ENCODE measurements at places on chromosomes 7 and 10. TPM values are rescaled to one million over a fixed set of nuclear protein-coding genes. Genes with fewer than 3 reads are reported as not detected.

DNA sequence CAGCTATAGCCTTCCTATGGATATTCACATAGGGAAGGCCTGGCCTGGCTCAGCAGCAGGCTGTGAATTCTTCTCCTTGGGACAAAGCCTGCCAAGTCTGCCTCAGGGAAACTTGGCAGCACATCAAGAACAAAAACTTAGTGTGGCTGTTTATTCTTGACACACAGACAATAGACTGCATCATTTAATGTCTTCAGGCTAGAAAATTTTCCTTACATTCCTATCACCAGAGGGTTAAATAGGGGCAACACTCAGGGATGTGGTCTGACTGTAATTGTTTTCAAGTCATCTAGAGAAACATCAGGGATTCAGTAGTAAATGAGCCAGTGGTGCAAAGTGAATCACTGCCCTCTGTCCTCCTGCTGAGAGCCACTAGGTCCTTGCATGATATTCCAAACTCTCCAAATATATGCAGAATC lies 137.3 kb downstream of the SEMA3C start:
- peak; percentile 67 for DNase-seq

- no peak for DNase-seq
These were observed 14.2 kb downstream of the SNX8 start for GRCh38 chr7:2299870-2300512.

GRCh38 chr10:129900825-129901224 lies 63.2 kb downstream of the EBF3 start:
- DNase-seq = no peak

RET gene
- total RNA-seq = 3.2 TPM

HTR7 gene
- total RNA-seq = not detected

TET1 gene
- total RNA-seq = 14.1 TPM

ANKRD22 gene
- 7.6 TPM for total RNA-seq

FOXI2 gene
- total RNA-seq = not detected

FANK1 gene
- total RNA-seq = 13.3 TPM
